GM23248 (cell line): ENCODE measurements at places on chromosomes 7 and 10.

- DNase-seq = peak; percentile 73
Observed at GRCh38 chr7:27173956-27174873, at the start of gene HOXA10. Gene HOXA10 (minus strand): TSS chr7:27174320. CDS start chr7:27174306, 14 bp downstream.

DNA sequence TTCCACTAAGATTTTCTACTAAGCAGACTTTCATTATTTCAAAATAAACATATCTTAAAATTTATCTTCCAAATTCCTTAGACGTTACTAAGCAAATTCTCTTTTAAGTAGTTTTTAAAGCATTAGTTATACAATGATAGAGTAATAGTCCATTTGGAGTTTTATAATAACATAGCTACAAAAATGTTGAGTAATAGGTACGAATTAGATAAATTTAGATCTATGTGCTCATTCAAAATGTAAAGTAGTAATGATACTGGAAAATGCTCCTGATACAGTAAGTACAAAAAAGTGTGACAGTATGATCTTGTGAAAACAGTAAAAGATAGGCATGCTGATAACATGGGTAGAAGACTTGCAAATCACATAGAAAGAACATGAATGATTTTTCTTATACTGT is 4.5 kb downstream of the DMTF1 start:
- peak; percentile 35 for DNase-seq

DNA sequence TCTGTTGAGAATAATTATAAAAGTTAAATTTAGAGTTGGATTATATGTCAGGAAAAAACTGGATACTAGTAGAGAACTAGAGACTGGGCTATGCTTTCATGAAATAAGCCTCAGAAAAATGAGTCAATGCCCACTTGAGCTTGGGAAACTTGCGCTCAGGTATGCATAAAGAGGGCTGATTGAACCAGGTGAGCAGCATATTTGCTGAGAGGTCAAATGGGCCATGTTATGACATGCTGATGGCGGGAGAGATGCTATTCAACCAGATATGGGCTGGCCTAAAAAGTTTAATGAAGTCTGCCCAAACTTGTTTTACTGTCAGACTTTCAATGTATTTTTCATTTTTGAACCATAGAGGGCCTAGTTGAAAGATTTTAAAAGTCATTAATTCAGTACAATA is 837.6 kb upstream of the GHITM start:
- DNase-seq = no peak

GRCh38 chr10:64040781-64041180 is 519.6 kb downstream of the REEP3 start:
- no peak for DNase-seq

DNA sequence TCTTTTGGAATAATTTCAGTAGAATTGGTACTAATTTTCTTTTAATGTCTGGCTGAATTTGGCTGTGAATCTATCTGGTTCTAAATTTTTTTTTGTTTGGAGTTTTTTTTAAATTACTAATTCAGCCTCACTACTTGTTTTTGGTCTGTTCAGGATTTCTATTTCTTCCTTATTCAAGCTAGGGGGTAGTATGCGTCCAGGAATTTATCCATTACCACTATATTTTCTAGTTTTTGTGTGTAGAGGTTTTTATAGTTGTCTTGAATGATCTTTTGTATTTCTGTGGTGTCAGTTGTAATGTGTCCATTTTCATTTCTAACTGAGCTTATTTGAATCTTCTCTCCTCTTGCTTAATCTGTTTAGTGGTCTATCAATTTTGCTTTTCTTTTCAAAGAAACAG is 48.9 kb upstream of the ICA1 start:
- no peak for DNase-seq

GRCh38 chr10:28714401-28715053 is 37.2 kb downstream of the BAMBI start:
- DNase-seq = no peak

DNA sequence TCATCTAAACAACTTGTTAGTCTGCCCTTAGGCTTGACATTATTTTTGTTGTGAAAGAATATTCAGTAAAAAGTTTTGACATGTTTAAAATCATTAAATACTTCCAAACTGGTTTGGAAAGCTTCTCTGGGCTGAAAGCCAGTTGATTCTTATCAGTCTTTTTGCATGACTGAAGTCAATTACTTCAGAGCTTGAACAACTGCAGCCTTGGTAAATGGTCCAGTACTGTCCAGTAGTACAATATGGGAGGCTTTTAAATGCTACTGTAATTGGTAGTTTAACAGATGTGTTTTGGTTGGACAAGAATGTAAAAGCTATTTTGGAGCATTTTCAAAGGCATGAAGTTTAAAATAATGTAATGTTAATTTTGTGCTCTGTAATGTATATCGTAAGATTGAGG is 103.4 kb downstream of the SDK1 start:
- no peak for DNase-seq

GRCh38 chr7:75809396-75809795 is 4.2 kb downstream of the CCL24 start:
- DNase-seq = no peak

DNA sequence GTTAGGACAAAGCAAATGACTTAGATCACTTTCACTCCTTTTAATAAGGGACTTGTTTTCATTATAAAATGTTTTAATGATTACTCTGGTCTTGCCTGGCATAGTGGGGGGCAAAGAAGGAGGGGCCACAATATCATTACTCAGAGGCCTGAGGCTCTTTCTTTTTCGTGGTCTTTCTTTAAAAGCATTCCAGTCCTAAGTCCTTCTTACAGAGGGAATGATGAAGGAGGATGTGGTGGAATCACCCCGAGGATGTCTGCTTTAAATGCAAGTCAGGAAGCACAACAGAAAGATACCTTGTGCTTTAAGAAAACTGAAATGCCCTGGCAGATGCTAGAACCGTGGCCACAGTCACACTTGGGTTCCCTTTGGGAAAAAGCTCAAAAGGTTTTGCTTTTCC is 379.1 kb downstream of the INHBA start:
- DNase-seq = no peak

DNA sequence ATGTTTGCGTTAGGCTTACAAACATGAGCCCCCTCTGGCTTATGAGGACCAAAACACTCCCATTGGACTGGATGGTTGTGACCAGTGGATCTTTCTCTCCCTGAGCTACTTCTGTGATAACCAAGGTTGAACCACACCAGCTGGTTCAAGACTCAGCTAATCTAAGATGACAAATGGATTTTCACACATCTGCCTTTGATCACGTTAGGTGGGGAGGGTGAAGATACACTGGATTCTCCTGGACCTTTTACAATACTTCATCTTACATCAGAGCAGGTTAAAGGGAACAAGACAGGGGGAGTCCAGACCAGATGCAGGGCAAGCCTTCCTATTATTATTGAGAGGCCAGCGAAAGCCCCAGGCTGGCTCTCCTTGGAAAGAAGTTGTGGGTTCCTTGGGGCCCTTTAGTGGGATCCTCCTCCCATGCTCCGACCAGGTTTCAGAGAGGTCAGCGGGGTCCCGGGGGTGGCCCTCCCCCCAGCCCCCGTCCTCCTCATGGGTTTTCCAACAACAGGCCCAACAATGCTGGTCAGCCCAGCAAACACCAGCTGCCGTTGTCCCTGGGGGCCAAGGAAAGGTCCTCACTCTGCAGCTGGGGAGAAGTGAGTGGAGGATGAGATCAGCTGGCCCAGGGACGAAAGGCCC is 2.8 kb downstream of the GFRA1 start:
- no peak for DNase-seq

- DNase-seq = no peak
Observed at GRCh38 chr10:130202984-130203621, 66.9 kb downstream of the GLRX3 start.

GRCh38 chr7:141262101-141263090 is 188.5 kb downstream of the TMEM178B start:
- DNase-seq = peak; percentile 26

DNA sequence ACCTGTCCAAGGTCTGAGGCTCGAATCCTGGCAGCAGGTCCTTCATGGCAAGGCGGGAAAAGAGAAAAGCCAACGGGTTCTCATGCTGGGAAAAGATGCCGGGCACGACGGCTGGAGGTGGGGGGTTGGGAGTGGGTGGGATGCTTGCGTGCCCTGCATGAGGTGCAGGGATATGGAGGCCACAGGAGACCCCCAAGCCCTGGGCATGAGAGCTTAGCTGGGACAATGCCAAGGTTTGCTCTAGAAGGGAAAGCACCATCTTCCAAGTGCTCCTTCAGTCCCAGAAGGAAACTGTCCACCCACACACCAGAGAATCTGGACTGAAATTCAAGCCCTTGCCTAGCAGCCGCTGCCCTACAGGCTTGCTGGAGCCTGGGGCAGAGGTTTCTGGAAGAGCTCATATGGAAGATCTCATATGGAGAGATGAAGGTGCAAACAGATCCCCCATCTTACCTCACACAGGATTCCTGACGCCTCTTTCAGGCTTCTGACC is 64.3 kb downstream of the ZRANB1 start:
- peak; percentile 39 for DNase-seq

- no peak for DNase-seq
Observed at GRCh38 chr10:17043586-17043985, 86.0 kb downstream of the CUBN start.

DNA sequence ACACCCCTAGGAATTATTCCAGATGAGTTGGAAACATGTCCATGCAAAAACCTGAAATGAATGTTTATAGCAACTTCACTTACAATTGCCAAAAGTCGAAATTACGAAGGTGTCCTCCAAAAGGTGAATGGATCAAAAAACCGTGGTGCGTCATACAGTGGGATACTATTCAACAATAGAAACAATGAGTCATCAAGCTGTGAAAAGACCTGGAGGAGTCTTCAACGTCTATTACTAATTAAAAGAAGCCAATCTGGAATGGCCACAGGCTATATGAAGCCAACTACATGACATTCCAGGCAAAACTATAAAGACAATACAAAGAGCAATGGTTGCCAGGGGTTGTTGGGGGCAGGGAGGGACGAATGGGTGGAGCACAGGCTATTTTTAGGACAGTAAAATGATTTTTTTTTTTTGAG is 12.6 kb upstream of the PPP2R2D start:
- peak; percentile 18 for DNase-seq

GRCh38 chr7:45044338-45044737 is 44.3 kb downstream of the CCM2 start:
- no peak for DNase-seq

DNA sequence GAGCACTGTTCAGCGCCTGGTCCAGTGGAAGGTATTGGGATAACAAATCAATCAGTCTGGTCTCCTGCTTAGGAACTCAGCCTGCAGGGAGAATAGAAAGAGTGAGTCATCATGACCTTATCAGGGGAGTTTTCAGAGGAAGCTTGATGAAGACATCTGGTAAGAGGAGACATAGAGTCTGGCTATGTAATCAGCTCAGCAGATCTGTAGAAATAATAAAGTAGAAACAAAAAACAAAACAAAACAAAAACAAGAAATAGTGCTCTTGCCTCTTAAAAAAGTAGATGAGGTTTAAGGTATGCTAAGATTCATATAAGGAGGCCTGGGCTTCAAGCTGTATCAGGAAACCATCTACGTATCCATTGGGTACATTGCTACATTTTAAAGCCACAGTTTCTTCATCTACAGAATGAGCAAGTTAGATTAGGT is 14.4 kb downstream of the TAS2R41 start:
- peak; percentile 91 for DNase-seq

DNA sequence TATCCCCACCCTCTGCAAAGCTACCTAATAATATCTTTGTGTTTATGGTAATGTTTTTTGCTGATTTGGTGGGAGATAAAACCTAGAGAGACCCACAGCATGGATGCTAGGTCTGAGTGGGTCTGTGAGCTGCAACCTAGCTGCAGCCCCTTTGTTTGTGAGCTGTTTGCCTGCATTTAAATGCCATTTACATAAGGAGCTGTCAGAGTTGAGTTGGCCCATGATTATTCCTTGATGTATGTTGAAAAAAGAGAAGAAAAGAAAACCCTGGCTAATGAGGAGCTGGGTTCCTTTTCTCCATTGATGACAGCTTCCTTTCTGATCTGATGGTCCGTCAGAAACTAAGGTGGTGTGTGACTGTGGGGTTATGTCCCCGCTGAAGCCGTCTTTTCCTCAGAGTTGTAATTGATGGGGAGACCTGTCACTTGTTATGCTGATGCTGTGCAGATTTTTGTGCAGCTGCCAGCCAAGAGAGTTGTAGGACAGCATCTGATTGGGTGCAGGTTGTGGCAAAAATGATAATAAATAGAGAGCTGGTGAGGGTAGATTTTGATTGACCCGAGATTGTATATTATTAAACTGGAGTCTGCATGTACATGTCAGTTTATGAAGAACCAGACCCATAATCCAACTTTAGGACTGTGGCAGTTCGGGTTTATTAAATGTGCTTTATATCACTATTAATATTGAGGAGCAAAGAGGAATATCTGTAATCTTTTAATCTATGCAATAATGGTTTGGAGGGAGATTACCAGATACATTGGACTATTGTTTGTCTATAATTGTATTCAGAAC is 219.8 kb downstream of the AUTS2 start:
- no peak for DNase-seq

GRCh38 chr10:90435296-90435695 is 422.5 kb downstream of the HTR7 start:
- no peak for DNase-seq

- DNase-seq = peak; percentile 21
Observed at GRCh38 chr10:52459097-52459496, 145.0 kb downstream of the DKK1 start.

GRCh38 chr7:130393841-130394411 is 13.6 kb downstream of the CPA1 start:
- DNase-seq = no peak

GRCh38 chr7:132213583-132213982 is 362.7 kb downstream of the PLXNA4 start:
- DNase-seq = no peak

GRCh38 chr10:49162761-49163310 is 25.4 kb downstream of the TMEM273 start:
- DNase-seq = no peak

DNA sequence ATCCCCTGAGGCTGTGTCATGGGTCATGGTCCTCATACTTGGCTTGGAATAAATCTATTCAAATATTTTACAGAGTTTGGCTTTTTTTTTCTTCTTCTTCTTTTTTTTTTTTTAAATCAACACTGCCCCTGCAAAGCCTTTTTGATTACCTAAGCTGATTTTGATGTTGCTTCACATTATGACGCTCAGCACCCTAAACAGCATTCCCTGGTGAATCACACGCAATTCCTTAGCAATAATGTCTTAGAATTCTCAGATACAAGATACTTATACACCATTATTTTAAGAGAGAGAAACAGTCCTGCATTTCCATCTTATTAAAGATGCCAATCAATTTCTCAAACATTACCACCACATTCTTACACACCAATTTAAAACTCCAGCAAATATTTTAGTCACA is 323.7 kb upstream of the IGFBP3 start:
- DNase-seq = peak; percentile 80

DNA sequence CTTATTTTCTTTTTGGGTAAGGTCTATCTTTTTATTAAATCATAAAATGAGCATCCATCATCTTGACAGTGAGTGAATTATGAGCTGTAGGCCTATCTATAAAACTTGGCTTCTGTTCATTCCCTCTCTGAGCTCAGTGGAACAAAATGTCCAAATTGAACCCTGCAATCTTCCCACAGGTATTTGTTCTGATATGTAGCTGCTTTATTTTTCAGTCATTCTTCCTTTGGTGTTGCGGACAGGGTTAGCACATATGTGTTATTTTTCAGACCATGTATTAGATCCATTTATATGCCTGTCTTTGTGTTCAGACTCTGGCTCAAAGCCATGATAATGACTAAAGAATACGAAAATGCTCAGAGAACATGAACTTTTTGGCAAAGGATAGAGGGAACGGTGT is 201.6 kb upstream of the KIAA1217 start:
- no peak for DNase-seq

- DNase-seq = no peak
Observed at GRCh38 chr10:85105614-85106255, 777.3 kb downstream of the CCSER2 start.

GRCh38 chr10:110528224-110528996 is 30.7 kb downstream of the DUSP5 start:
- DNase-seq = peak; percentile 60
